ENCODE measurements at places on chromosomes 16 and 17. TPM values are rescaled to one million over a fixed set of nuclear protein-coding genes. Genes with fewer than 3 reads are reported as not detected.

GRCh38 chr17:12995896-12996295 is 21.9 kb downstream of the ELAC2 start:
- DNase-seq: peak; percentile 21

DNA sequence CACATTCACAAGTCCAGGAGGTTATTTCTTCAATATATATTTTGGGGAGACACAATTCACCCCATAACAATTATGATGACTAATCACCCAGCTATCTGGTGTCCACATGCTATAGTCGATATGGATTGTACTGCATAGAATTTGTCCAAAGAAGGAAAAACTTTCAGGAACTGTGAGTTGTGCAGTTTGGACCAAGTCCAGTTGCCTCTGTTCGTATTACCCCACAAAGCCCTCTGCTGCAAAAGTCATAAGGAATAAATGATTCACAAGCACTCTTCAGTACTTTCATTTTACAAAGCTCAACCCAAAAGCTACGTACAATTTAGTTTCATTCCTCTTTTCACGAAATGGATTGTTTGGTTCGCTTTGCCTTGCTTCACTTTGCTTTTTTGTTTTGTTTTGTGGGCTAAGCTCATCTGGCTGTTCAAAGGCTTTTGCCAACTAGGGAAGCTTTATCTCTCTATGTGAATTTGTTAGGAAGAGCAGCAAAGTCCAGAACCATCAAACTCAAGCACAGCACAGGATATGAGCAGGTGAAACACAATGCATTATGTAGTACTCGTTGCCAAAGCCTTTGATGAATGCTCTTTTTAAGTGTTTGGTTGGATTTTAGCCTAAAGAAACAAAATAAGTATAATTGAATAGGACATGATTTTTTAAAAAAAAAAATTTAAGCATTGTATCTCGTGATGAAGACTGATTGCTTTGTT is 98.6 kb downstream of the ZNF18 start:
- DNase-seq: no peak

- DNase-seq: peak; percentile 99
These were observed at the start of gene MSL1 for GRCh38 chr17:40121181-40122135. MSL1 (plus strand) TSS chr17:40121971; CDS start chr17:40122613, 642 bp downstream.

DNA sequence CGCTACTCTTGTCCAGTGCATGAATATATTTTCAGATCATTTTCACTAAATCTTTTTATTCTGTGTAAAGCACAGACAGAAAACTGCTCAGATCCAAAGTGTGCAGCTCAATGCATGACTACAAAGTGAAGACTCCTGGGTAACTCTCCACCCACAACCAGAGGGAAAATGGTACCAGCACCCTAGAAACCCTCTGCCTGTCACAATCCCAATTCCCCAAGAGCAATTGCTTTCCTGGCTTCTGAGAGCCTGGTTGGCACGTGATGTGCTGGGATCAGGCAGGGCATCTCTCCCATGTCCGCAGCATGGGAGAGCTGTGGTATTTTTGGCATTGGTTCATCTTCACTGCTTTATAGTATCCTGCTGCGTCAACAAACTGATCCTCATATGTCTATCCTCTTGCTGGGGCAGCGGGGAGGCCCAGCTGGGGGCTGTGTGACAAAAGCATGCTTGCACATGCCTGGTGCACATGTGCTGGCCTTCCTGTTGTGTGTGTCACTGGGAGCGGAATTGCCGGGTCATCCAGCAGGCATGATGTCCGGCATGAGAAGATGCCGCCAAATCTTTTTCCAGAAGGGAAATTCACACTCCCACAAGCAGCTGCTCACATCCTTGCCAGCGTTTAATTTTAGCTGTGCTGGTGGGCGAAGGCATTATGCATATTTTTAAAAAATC is 278.9 kb upstream of the FOXF1 start:
- no peak for DNase-seq

Gene PAQR4
- 62.6 TPM for total RNA-seq

GRCh38 chr17:49016775-49017463 is 19.7 kb downstream of the IGF2BP1 start:
- peak; percentile 60 for DNase-seq

GRCh38 chr16:5932906-5933305 is 835.3 kb upstream of the EEF2KMT start:
- DNase-seq: no peak

DNA sequence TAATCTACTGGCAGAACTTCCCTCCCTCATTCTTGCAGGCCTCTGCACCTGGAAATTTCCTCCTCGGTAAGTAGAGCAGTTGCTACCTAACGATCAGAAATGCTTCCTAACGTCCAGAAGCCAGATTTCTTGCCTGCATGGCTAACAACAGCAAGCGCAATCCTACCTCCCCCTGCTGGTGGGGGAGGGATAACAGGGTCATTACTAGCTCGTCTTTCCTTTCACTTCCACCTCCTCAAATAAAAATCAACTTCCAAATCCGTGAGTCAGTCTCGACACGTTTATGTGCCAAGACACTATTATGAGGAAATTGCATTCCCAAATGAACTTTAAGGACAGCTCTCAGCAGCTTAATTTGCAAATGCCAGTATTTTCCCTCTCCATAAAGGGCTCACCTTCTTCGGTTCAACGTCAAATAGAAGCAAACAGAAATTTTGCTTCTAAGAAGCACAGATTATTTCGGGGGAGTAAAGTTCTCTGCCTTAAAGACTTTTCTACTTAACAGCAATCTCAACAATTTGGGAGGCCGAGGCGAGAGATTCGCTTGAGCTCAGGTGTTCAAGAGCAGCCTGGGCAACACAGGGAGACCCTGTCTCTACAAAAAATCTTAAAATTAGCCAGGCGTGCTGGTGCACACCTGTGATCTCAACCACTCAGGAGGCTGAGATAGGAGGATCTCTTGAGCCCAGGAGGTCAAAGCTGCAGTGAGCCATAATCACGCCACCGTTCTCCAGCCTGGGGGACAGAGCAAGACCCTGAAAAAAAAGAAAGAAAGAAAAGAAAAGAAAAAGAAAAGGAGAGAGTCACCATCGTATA is 188.6 kb upstream of the PSMD7 start:
- DNase-seq: peak; percentile 29

- peak; percentile 84 for DNase-seq
These were observed 619 bp downstream of the CACNB1 start for GRCh38 chr17:39196808-39197291.

DNA sequence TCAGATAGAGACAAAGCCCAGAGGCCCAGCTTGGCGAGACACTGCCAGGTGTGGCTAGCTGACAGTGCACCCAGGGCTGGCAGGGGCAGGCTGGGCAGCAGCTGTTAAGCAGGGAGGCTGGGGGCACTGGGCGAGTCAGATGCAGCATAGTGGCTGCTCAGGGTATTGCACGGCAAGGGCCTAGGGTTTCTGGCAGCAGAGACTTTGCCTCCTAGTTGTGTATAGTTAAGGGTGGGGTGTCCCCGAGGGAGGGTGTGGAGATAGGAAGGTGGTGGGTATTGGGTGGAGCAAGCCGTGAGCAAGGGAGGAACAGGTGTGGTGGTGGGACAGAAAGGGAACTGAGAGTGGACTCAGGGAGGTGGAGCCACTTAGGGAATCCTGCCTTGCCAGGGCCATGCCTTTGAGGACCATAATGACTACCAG is 66.0 kb downstream of the SMPD3 start:
- peak; percentile 89 for DNase-seq

Gene PSME3
- 113 TPM for total RNA-seq

DNA sequence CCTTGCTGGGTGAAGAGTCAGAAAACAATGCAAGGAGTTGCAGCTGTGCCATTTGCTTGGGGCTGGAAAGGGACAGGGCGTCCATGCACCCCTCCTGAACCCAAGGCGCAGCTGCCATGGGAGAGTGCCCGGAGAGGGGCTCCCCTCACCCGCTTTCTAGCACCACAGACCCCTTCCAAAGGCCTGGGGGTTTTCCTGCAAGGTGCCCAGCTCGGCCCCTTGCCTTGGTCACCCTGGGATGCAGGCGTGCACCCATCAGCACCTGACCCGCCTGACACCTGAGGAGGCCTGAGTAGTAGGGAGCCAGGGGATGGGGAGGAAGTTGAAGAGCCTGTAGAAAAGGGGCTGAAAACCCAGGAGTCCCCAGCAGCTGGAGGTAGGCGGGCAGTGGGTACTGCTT is 30.3 kb downstream of the TMEM186 start:
- DNase-seq: no peak

GRCh38 chr16:6331770-6332169 is 1000.9 kb upstream of the RBFOX1 start:
- no peak for DNase-seq
